H54 (cell line): ENCODE measurements at places on chromosomes 1 and 21.

DNA sequence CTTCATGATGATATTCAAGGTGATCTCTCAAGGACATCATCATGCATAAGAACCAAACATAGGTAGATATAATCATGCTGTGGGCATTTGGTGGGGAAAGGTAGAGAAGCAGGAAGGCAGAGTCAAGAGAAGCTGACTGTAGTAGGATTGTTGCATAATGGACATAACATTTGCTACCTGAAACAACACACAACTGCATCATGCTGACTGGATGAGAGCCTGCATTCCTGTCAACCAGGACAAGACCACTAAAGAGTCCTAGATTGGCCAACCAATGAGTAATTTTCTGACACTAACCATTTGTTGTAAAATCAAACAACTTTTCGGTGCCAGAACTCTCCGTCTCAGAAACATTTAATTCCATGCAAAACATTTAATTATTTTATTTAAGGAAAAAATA is 377.2 kb downstream of the PLPP3 start:
- no peak for DNase-seq

GRCh38 chr1:54581621-54582035 is 33.6 kb downstream of the ACOT11 start:
- DNase-seq, result peak; percentile 98

DNA sequence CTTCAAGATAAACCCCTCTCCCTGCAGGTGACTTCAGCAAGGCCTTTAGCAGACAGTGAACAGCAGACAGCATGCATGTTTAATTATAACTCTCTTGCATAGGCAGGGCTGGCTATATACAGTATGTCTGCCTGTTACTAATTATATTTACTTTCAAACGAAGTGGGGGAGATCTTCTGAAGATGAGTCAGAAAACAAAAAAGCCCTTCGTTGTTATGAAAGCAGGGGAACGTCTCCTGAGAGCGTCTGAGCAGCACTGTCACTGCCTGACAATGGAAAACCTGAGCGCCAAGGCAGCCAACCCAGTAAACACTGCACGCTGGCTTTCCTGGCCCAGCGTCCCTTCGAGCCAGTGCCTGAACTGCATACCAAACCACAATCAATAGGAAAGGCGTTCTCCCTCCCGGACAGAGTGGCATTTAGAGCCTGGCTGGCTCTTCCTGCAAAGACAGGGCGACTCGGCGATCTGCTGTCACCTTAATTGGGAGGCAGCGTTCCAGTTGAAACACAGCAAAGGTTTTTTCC is 54.1 kb downstream of the TOMM20 start:
- no peak for DNase-seq

DNA sequence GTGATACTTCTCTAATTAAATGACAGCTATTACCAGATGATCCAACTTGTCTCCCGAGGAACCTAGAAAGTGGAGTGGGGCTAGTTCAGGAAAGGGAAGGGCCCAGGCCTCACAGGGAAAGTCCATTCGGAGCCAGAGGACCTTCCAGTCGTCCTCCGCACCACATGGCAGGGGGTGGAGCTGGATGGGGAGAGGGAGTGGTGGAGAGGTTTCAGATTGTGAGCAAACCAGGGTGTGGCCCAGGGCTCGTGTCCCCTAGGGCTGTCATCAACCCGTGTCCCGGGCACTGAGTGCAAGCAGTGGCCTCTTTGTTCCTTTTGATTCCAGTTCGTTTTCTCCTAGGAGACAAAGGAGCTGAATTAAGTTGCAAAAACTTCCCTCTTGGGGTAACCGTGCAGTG is 114.9 kb downstream of the HUNK start:
- no peak for DNase-seq

DNA sequence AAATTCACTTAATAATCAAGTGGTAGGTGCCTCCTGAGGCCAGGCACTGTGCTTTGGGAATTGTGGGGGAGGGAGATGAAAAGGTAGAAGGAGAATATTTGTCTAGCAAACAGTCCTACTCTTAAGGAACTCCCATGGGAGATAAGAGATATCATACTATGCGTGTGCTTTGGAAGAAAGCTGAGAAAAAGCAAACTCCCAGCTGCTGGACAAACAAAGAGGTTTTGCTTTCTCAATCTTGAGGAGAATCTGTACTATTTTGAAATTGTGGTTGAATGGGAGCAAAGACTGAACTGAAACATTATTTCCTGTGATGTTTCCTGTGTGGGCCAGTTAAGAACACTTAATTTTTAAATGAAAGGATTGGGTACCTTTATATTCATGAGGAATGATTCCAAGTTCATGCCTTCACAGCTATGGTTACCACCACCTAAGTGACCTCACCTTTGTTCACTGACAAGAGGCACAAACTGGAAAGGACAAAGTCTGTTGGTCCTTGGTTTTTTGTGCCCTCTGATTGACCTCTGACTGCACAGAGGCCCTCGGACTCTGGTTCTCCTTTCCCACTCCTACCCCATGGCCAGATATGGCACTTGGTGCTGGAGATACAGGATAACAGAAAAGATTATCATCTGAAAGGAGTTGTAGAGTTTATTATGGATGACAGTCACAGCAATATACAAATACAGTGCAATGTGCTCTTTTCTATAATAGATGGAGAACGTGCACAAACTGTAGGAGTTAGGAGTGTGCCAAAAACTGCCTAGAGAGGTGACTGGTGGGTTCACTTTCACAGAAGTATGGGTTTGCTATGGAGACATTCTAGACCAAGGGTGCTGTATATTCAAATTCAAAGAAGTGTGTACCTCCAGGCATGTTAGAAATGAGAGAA is 1.6 kb downstream of the CD53 start:
- DNase-seq, result no peak

GRCh38 chr1:9808459-9808858 is 15.3 kb downstream of the CLSTN1 start:
- DNase-seq, result no peak

DNA sequence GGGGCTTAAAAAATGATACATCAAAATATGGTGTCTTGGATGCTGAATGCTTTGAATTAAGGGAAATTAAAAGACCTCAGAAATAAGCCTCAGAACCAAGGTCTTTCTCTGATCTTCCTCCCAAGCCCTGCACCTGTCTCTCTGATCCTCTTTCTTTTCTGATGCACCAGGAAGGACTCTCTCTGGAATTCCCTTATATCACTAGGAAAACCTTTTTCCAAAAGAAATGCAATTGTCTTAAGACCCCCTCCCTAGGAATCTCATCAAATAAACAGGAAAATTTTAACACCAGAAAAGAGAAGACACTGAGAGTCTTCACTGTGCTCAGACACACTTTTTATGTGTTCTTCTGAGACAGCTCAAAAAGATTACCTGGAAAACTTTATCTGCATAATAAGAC is 159.5 kb upstream of the PTBP2 start:
- DNase-seq, result no peak

DNA sequence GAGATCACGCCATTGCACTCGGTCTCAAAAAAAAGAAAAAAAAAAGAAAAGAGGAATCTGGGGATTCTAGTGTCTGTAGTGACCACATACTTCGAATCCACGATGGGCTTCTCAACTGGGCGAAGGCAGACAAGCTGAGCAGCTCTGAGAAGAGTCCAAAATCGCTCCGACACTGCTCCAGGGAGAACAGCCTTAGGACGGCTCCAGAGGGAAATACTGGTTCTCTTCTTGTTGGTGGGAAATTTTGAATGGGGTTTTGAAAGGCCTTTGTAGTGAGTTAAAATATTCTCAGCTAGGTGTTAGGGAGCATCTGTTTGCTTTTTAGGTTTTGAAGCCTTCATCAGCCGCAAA is 18.3 kb upstream of the HJV start:
- DNase-seq, result no peak

DNA sequence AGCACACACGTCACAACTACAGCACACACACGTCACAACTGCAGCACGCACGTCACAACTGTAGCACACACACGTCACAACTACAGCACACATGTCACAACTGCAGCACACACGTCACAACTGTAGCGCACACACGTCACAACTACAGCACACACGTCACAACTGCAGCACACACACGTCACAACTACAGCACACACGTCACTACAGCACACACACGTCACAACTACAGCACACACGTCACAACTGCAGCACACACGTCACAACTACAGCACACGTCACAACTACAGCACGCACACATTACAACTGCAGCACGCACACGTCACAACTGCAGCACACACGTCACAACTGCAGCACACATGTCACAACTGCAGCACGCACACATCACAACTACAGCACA is 322.6 kb upstream of the AJAP1 start:
- DNase-seq, result no peak

DNA sequence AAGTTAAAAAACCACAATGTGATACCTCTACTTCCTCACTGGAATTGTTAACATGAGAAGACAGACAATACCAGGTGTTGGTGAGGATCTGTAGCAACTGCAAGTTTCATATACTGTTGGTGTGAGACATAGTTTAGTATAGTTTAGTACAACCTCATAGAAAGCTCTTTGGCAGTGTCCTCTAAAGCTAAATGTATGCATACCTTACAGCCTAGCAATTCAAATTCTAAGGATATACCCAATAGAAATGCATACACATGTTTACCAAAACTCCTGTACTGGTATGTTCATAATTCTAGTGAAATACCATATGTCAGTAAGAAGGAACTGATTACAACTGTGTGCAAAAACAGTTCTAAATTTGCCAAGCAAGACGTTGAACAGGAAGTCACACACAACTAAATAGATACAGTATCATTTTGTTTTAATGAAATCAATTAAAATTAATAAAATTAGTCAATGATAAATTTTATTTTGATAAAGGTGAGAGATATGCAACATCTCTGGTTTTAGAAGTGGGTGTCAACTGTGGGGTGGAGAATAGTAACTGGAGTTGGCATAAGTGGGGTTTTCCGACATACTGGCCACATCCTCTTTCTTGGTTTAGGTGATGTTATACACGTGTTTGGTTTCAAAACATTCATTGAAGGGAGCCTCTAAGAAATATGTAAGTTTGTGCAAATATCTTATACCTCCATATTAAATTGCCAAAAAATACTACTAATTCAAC is 450.7 kb downstream of the PTPRC start:
- DNase-seq, result no peak

- no peak for DNase-seq
Measured at GRCh38 chr1:236575523-236575922, 28.8 kb downstream of the HEATR1 start.
